ENCODE measurements at places on chromosomes 3 and 15. TPM values are rescaled to one million over a fixed set of nuclear protein-coding genes. Genes with fewer than 3 reads are reported as not detected.

Gene RASL12
- 14.0 TPM for total RNA-seq

Gene FBXL22
- 0.63 TPM for total RNA-seq

Gene CASR
- 0.02 TPM for total RNA-seq

GRCh38 chr15:82999905-83000671 is 11.4 kb downstream of the C15orf40 start:
- peak overlapping the region; percentile 15 for H3K27ac ChIP-seq
- H3K36me3 ChIP-seq = peaks cover 3% of the 10 kb centered on the region
- DNase-seq = no peak
- peak overlapping the region; percentile 38 for H3K4me3 ChIP-seq
- peaks cover 5% of the 10 kb centered on the region for H3K4me1 ChIP-seq

GRCh38 chr3:46716461-46717441 is 918 bp downstream of the PRSS50 start:
- H3K27me3 ChIP-seq = peaks cover 2% of the 10 kb centered on the region
- no peak overlapping the region for H3K4me3 ChIP-seq
- no peak for DNase-seq
- H3K36me3 ChIP-seq = no peaks in the 10 kb centered on the region
- peaks cover 2% of the 10 kb centered on the region for H3K4me1 ChIP-seq

Gene SEC22C
- total RNA-seq = 42.6 TPM

DNA sequence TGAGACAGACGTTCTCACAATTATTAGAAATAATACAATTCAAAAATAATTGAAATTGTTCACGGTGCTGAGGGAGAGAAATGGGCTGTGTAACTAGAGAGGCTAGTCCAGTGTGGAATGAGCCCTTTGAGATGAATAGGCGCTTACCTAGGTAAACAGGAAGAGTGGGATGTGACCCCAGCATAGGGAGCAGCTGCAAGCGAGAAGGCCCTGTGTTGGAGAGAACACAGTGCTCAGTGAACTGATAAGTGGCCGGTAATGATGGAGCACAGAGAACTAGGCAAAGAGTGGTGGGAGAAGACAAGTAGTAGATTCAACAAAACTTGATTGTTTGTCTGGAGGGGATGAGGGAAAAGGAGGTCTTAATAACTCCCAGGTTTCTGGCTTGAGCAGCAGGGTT is 103.9 kb downstream of the HCN4 start:
- H3K27ac ChIP-seq = no peak overlapping the region
- H3K4me3 ChIP-seq = no peak overlapping the region
- no peaks in the 10 kb centered on the region for H3K27me3 ChIP-seq
- H3K36me3 ChIP-seq = peaks cover 37% of the 10 kb centered on the region
- DNase-seq = no peak

DNA sequence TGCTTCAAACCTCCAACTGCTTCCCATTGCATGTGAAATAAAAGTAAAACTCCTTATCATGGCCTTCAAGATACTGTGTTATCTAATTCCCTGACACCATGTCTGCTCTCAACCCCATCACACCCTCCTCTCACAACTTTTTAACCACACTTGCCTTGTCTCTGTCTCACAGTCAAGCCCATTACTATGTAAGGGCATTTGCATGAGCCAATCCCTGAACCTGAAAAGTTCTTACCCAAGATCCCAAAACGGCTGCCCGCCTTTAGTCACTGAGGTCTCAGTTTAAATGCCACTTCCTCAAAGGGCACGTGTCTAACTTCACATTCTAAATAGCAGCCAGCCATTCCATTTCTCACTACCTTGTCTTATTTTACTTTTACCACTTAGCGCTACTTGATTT is 83.1 kb downstream of the SST start:
- no peaks in the 10 kb centered on the region for H3K36me3 ChIP-seq
- H3K27me3 ChIP-seq = peaks cover 15% of the 10 kb centered on the region
- no peaks in the 10 kb centered on the region for H3K4me1 ChIP-seq

GRCh38 chr3:133820889-133821675 is 15.5 kb downstream of the SRPRB start:
- H3K36me3 ChIP-seq = peaks cover 50% of the 10 kb centered on the region
- no peaks in the 10 kb centered on the region for H3K4me1 ChIP-seq
- no peak overlapping the region for H3K4me3 ChIP-seq
- DNase-seq = no peak
- H3K27me3 ChIP-seq = no peaks in the 10 kb centered on the region
- no peak overlapping the region for H3K27ac ChIP-seq

GRCh38 chr3:22704571-22705354 is 498.4 kb upstream of the UBE2E2 start:
- H3K27me3 ChIP-seq = no peaks in the 10 kb centered on the region
- no peaks in the 10 kb centered on the region for H3K4me1 ChIP-seq
- no peak overlapping the region for H3K27ac ChIP-seq
- H3K4me3 ChIP-seq = no peak overlapping the region

DNA sequence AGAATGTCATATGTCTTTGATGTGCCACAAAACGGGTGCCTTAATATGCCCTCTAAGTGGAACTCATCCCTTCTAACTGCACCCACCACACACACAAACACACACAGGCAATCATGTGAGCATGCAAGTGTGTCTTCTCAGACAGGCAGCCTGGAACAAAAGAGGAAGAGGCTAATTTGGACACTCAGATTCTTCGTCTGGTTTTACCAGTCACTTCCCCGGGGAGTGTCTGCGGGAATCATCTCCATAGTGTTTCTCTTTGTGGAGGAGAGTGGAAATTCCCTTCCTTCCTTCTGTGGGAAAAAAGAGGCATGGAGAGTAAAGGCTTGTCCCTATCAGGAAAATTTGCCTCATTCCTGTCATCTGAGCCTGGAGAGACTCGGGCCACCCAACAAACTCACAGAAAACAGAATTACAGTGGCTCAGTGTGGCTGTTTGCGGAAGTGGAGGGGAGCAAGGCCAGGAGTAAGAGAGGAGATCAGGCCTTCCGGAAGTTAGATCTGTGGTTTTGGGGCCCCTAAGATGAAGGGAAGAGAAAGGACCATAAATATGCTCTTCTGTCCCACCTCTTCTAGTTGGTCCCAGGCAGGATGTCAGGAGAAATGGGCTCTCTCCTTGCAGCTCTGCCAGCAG is 212.6 kb upstream of the SEMA6D start:
- peak overlapping the region; percentile 14 for H3K27ac ChIP-seq
- H3K36me3 ChIP-seq = no peaks in the 10 kb centered on the region
- H3K4me3 ChIP-seq = no peak overlapping the region
- DNase-seq = no peak

Gene GPR62
- total RNA-seq = 0.36 TPM

DNA sequence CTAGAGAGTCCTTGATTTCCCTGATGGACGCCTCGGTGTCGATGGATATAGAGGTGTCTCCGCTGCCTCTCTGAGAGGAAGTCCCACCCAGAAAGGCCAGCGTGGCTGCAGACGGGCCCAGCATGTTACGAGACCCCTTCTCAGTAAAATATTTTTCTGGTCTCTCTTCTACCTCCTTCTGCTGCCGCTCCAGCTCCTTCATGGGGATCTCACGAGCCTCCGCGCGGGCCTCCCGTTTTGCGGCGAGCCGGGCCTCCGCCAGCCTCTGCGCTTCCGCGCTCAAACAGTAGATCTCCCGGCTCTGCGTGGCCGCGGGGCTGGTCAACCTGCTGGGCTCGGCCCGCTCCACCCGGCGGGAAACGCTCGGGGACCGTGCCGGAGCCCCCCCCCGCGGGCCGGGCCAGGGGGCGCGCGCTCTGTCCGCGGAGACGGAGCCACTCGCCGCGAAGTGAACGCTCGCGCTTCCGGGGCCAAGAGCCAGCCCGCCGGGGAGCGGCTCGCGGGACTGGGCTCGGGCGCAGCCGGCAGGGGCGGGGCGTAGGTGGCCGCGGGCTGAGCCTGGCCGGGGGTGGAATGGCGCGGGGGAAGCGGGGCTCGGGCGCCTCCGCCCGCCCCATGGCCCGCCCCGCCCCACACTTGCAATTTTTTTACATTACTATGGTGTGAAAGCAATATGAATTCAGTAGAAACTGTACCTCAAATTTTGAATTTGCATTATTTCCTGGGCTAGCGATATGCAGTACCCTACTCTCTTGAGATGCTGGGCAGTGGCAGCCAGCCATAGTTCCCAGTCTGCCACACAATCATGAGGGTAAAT is 10.2 kb upstream of the KCNMB3 start:
- H3K27ac ChIP-seq = peak overlapping the region; percentile 61
- H3K4me1 ChIP-seq = peaks cover 14% of the 10 kb centered on the region
- DNase-seq = peak; percentile 76
- no peaks in the 10 kb centered on the region for H3K27me3 ChIP-seq
- peak overlapping the region; percentile 72 for H3K4me3 ChIP-seq

DNA sequence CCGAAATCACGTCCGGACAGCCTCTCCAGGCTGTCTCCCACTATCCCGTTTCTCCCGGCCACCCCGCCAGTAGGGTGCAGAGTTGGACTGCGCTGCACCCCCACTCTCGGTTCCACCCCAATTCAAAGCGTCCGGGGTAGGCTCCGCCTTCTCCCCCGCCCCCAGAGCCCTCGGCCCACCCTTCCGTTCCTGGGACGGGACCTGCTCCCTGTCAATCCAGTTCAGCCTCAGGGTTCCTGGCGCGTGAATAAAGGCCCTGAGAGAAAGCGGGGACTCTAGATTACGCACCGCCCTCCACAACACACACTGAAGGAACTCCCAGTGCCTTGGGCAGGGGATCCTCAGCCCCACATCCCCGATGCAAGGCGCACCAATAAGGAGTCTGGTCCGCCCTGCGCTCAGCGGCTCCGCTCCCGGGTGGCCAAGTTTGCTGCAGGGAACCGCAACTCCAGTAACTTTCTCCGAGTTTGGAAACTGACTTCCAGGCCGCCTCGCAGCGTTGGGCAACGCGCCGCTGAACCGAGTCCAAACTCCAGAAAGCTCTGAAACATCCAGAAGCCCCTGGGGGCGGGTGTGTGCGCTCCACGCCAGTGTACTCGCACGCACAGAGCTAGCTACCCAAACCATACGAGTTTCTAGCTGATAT is 1.9 kb downstream of the ADAMTS9 start:
- peaks cover 35% of the 10 kb centered on the region for H3K4me1 ChIP-seq
- DNase-seq = peak; percentile 84
- peak overlapping the region; percentile 95 for H3K27ac ChIP-seq

Gene ANXA2
- total RNA-seq = 1,044 TPM

DNA sequence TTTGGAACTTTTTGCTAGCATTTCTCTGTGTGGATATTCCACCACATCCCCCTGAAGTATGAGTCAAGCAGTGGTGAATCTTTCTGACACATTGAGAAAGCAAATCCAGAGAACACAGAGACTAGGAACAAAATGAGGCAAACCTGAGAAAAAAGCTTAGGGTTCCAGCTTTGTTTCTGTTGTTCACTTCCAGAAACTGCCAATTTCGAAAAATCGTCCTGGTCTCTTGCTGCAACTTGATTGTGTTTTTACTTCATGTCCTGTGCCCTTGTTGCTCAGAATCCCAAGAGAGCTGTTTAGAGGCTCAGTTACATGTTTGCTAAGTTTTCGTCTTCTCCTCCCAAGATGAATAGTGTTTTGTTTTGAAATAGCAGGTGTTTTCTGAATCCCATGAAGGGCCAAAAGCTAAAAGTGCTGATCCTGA is 13.7 kb downstream of the MAP2K1 start:
- no peaks in the 10 kb centered on the region for H3K27me3 ChIP-seq
- peaks cover 7% of the 10 kb centered on the region for H3K4me1 ChIP-seq
- no peak for DNase-seq
- H3K4me3 ChIP-seq = no peak overlapping the region

Gene IQCF5
- total RNA-seq = not detected

Gene SLC22A13
- total RNA-seq = 0.85 TPM

DNA sequence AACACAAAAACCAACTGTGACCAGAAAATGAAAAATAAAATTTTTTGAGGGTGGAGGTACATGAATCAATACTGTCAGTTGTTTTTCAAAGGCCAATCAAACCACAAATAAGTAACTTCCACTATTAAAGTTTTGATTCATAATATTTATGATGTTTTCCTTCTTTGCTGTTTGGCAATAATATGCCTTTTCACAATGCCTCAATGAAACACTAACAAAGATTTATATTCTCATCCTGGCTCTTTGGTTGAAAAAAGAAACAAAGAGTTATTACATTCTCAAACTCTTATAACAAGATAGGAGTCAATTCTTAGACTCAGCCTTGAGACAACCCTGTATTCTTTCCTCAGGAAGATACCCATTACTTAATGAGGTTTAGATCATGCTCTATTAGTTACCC is 63.1 kb downstream of the C3orf70 start:
- H3K4me1 ChIP-seq = peaks cover 7% of the 10 kb centered on the region
- H3K27me3 ChIP-seq = no peaks in the 10 kb centered on the region
- no peaks in the 10 kb centered on the region for H3K36me3 ChIP-seq

Gene NUDT16
- total RNA-seq = 17.4 TPM

Gene CRYGS
- 4.4 TPM for total RNA-seq

GRCh38 chr3:69749461-69749860 is 10.2 kb downstream of the MITF start:
- no peak overlapping the region for H3K27ac ChIP-seq
- no peak overlapping the region for H3K4me3 ChIP-seq
- DNase-seq = no peak
- peaks cover 4% of the 10 kb centered on the region for H3K36me3 ChIP-seq
- no peaks in the 10 kb centered on the region for H3K4me1 ChIP-seq
- no peaks in the 10 kb centered on the region for H3K27me3 ChIP-seq

Gene AMIGO3
- total RNA-seq = not detected

Measured in mesothelial cell of epicardium (in vitro differentiated cells).